Spleen (tissue), 13 donors: ENCODE measurements at places on chromosomes 3 and 15. TPM values are rescaled to one million over a fixed set of nuclear protein-coding genes. Genes with fewer than 3 reads are reported as not detected.

DNA sequence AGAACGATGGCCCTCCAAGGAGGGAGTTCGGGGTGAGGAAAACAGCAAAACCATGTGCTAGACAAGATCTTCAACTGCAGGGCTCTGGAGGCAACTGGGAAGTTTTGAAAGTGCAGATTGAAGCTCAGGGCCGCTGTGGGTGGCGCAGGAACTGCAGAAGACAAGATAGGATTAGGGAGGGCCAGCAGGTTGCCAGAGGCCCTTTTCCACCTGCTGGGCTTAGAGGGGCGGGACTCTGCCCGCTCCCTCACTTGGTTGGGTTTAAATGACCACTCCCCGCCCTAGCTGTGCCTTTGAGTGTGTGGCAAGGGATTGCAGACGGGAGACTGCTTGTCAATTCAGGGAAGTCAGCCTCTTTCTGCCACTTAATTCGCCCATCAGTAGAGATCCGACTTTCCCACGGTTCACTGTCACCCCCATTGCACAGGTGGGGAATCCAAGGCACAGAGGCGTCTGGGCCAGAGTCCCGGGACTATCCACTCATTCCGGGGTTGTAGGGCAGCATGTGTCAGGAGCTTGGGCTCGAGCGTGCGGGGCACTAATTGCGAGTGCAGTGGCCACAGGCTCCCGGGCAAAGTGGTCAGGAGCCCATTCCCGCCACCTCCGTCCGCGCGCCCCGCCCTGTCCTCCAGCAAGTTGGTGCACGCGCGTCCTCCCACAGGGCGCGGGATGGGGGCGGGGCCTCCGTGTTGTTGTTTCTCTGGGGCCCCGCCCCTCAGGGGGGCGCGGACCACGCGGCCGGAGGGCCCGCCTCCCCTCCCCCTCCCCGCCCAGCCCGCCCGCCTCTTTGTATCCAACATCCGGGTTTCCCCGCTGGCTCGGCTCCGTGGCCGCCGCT is at the start of gene ACVR2B:
TSS of gene ACVR2B (plus strand) at position 816 of the 838 bp plus-strand sequence. CDS start 433 bp downstream, outside the sequence.
- H3K27me3 ChIP-seq, result no peaks in the 10 kb centered on the region
- H3K36me3 ChIP-seq, result no peaks in the 10 kb centered on the region
- H3K27ac ChIP-seq, result peak within 1 kb of the TSS; percentile 86

- no peaks in the 10 kb centered on the region for H3K4me1 ChIP-seq
- H3K36me3 ChIP-seq, result no peaks in the 10 kb centered on the region
- H3K27me3 ChIP-seq, result no peaks in the 10 kb centered on the region
- no peak overlapping the region for H3K4me3 ChIP-seq
- no peak overlapping the region for H3K27ac ChIP-seq
These were observed 524.2 kb upstream of the LMCD1 start for GRCh38 chr3:7977245-7978086.

DNA sequence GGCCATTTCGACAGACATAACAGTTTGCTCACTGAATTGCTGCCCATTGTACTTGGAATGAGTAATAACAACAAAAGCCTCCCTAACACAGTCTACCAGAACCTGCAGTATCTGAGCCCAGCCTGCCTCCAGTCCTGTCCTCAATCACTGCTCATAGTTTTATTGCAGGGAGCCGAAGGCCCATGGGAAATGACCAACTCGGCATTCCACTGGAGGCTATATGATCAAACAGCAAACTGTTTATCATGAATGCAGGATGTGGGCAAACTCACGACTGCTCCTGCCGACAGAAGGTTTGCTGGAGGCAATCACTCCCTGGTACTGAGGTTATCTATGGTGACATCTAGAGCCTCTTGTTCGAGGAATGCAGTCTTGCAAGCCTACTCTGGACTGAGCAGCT is 46.3 kb downstream of the LSM3 start:
- H3K27ac ChIP-seq, result peak overlapping the region; percentile 32
- H3K27me3 ChIP-seq, result no peaks in the 10 kb centered on the region
- no peak for DNase-seq
- H3K4me1 ChIP-seq, result peaks cover 22% of the 10 kb centered on the region
- no peak overlapping the region for H3K4me3 ChIP-seq
- no peaks in the 10 kb centered on the region for H3K36me3 ChIP-seq

GRCh38 chr3:87797872-87798566 is 260.8 kb downstream of the CGGBP1 start:
- H3K27ac ChIP-seq, result peak overlapping the region; percentile 48
- H3K27me3 ChIP-seq, result peaks cover 36% of the 10 kb centered on the region
- peak; percentile 13 for DNase-seq
- no peaks in the 10 kb centered on the region for H3K36me3 ChIP-seq
- no peak overlapping the region for H3K4me3 ChIP-seq

DNA sequence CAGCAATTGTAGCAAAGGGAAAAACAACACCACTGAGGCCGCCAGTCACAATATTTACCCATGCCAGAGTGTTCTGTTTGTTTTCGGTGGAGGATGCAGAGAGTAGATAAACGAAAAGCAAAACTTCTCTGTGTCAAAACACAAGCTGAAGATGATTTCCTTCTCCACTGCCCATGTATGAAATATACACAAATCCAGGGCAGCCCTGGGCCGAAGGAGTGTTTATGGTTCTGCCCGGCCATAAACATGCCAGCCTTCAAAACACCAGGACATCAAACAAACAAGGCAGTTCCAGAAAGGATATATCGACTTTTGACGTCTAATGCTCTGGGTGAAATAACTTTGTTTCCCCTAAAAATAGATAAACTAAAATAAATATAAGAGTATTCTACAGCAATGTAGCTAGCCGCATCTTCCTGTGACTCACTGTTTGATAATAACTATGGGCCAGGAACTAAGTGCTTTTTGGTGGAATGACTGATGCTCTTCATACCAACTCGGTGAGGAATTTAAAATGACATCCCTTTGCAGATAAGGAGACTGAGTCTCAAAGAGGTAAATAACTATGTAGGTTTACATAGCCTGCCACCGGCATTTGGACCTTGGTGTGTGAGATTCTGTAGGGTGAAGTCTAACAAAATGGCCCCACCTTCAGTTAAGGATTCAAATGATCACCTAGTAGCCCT is 82.8 kb downstream of the MAGI1 start:
- H3K27me3 ChIP-seq, result no peaks in the 10 kb centered on the region
- no peak overlapping the region for H3K4me3 ChIP-seq
- H3K36me3 ChIP-seq, result no peaks in the 10 kb centered on the region

LPP gene
- total RNA-seq, result 109 TPM

ZNF660 gene
- total RNA-seq, result 5.1 TPM
